ENCODE measurements at places on chromosomes 4 and X. TPM values are rescaled to one million over a fixed set of nuclear protein-coding genes. Genes with fewer than 3 reads are reported as not detected.
A peak's percentile ranks its signal among the peaks of the same experiment; 100 is the strongest.

DNA sequence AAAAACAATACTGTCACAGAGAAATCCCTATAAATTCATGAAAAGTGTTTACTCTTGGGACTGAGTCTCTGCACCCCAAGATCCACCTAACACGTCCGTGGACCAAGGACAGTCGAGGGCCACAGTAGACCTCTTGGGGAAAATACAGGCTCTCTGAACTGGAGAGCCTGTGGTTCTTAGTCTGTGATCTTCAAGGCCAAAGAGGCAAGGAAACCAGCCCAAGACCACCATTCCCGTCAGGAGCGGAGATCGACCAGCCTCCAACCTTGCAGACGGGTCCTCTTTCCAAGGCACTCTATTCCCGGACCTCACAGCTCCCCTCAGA lies 1.6 kb upstream of the APBB2 start:
- DNase-seq = no peak

DNA sequence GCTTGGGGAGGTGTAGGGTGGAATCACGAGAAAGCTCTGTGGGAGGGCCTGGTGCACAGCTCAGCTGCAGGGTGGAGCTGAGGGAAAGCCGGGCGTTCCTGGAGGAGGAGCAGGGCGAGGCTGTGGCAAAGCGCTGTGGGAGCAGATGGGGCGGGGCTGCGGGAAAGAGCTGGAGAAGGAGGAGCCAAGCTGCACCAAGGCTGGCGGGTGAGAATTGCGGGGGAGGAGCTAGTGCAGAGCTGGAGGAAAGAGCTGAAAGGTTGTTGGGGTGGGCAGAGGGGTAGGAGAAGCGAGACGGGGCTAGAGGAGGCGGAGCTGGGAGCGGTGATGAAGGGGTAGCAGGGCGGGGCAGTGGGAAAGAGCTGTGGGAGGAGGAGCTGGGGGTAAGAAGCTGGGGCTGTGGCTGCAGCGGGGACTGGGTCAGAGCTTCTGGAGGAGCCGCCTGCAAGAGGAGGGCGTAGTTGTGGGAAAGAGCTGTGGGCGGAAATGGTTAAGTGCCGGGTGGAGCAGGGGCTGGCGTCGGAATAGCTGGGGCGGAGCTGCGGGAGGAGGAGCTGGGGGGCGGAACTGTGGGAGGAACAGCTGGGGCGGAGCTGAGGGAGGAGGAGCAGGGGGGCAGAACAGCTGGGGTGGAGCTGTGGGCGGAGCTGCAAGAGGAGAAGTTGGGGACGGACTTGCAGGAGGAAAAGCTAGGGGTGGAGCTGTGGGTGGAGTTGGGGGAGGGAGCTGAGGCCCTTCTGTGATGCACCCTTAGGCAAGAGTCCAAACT lies 1.8 kb upstream of the EOLA2 start:
- peak; percentile 91 for DNase-seq

DNA sequence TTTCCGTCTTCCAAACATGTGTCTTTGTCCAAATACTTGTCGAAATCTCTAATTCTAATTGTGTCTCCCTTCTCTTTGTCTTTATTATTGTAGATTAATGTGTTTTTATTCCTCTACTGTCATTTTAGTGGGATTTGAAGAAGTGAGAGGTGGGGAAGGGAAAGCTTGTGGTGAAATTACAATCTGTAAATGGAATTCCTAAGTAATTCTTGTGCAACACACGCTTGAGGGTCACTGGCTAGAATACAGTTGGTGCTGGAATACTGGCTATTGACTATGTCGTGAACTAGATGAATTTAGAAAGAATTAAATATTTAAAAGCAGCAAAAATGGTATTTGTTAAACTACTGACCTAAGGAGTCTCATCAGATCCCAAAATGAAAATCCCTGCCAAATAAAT lies 10.7 kb upstream of the FNIP2 start:
- no peak for DNase-seq

DNA sequence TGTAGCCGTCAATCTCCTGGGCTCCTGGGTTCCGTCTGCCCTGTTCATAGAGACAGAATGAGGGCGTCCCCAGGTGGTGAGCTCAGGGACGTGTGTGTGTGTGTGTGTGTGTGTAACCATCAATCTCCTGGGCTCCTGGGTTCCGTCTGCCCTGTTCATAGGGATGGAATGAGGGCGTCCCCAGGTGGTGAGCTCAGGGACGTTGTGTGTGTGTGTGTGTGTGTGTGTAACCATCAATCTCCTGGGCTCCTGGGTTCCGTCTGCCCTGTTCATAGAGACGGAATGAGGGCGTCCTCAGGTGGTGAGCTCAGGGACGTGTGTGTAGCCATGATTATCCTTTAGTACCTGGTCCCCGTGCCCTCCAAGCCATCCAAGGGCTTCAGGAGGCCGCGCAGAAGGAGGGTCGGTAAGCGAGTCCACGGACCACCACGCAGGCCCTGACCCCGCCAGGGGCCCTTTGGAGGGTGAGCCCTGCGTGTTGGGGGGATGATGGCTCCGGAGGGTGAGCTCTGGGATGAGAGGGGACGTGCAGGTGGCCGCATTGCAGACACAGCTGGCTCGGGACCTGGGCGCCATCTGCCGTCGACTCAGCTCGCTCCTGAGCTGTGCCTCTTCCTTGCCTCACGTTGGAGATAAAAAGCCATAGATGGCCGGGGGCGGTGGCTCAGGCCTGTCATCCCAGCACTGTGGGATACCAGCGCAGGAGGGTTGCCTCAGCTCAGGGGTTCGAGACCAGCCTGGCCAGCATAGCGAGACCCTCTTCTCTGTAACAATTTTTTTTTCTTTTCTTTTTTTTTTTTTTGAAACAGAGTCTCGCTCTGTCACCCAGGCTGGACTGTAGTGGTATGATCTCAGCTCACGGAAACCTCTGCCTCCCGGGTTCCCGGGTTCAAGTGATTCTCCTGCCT lies 5.4 kb upstream of the GTPBP6 start:
- DNase-seq = no peak

- no peak for DNase-seq
Measured at GRCh38 chr4:63169836-63170235, 1239.4 kb downstream of the TECRL start.

- no peak for DNase-seq
Measured at GRCh38 chr4:16916719-16917337, 18.4 kb upstream of the LDB2 start.

DNA sequence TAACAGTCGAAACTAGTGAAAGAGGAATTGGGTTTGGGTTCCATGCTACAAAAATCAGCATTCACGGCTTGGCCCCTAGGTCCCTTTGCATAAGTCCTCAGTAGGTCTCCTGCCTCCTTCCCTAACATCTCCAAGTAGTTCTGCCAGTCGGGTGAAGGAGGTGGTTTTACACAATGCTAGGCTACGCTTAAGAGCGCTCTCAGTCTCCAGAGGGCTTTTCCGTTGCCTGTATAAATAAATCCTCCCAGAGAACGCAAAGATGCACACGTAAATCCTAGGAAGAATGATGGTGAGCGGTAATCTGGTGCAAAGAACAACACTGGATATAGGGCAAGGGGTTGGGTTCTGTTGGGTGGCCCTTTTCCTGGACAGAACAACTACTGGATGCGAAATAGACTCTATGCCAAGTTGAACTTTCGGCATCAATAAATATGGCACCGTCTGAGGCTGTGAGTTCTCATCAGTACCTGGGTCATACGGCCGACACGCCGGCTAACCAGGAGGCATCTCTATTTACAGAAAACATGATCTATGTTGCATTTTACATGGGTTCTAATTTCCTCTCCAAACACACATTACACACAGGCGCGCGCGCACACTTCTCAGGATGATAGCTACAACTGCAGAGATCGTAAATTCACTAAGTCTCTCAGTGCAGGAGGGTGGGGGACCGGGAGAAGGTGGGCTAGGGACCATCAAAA lies 1.3 kb downstream of the CAMK2D start:
- DNase-seq = no peak

DNA sequence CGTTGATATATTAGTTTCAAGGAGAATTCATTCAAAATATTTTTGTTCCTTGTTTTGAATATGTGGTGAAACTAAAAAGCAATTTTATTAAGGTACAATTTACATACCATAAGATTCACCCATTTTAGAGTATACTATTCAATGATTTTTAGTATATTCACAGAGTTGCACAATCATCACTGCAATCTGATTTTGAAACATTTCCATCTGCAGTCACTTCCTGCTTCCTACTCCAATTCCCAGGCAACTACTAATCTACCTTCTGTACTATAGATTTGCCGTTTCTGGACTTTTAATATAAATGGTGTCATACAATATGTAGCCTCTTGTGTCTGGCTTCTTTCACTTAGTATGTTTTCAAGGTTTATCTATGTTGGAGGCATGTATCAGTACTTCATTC lies 71.3 kb downstream of the SLC9A7 start:
- DNase-seq = no peak

- no peak for DNase-seq
Measured at GRCh38 chrX:86133761-86134160, 14.5 kb upstream of the DACH2 start.

- no peak for DNase-seq
Measured at GRCh38 chr4:97103252-97103651, 1040.0 kb downstream of the STPG2 start.

DNA sequence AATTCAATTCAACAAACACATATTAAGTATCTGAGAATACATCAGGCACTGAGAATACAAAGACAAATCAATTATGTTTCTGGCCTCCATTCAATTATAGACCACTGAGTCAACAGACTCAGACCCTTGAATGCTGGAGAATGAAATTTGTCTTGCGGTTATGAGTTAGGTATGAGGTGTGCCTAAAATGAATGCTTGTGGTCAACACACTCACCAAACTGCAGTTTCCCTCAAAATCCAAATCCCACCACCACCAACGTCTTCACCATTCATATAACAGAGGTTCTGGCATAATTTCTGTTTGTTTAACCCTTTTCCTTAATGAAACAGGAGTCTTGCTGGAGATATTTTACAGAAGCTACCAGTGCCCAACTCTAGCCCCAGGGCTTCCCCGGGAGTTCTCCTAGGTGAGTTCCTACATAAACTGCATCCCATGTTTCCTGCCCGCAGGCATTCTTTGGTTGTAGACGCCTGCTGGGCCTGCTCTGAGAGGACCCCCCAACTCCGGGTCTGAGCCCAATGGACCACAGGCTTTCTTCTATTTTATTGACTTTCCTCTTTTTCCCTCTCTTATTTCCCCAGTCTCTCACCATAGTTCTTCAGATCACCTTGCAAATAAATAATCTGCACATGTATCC lies 119.2 kb downstream of the DDX53 start:
- DNase-seq = no peak

DNA sequence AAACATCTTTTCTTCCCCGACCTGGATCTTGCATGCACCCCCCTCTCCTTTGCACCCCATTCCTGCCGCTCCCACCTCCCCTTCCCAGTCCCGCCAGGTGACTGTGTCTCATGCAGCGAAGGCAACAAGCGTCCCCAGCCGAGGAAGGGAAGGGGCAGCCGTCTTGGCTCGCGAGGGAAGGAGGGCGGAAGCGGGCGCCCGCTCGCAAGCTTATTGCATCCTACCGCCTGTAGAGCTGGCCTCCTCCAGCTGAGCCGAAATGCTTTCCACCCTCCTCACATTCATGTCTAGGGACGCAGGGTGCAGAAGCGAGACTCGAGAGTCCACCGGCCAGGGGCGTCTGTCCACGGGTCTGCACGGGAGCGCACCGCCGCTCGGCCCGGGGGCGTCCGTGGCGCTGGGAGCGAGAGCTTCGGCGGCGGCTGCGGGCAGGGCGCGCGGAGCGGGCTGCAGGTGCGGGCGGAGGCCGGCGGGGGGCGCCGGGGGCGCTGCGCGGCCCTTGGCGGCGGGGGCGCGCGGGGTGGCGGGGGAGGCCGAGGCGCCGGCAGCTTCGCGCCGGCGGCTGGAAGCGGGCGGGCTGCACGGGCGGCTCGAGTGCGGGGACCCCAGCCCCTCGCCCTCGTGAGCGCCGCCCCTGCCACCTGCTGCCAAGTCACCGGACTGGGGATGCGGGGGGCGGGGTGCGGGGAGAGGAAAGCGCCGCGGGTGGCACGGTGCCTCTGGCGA lies at the start of gene KCNIP4:
Gene KCNIP4, minus strand, starts transcription at position 426 of the 726 bp plus-strand sequence.
- no peak for DNase-seq

DNA sequence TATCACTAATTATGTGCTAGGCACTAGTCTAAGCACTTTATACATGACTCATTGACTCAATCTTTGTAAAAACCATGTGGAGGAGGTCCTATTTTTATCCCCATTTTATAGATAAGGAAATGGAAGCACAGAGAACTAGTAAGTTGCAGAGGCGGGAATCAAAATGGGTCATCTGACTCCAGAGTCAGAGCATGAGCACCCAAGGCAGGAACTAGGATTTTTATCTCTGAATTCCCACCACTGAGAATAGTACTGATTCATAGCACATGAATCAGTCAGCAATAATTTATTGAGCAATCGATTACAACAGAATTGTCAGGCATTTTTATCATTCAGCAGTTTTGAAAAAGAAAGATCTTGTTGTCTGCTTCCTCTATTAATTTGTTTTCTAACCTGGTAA lies 19.3 kb downstream of the SCARB2 start:
- no peak for DNase-seq

The KCNIP4 gene
- 12.3 TPM for polyA plus RNA-seq

GRCh38 chr4:6200922-6201362 lies 593 bp upstream of the JAKMIP1 start:
- DNase-seq = no peak

The ENPEP gene
- 240 TPM for polyA plus RNA-seq

- DNase-seq = no peak
Measured at GRCh38 chrX:125742811-125743210, 423.1 kb downstream of the TEX13C start.

DNA sequence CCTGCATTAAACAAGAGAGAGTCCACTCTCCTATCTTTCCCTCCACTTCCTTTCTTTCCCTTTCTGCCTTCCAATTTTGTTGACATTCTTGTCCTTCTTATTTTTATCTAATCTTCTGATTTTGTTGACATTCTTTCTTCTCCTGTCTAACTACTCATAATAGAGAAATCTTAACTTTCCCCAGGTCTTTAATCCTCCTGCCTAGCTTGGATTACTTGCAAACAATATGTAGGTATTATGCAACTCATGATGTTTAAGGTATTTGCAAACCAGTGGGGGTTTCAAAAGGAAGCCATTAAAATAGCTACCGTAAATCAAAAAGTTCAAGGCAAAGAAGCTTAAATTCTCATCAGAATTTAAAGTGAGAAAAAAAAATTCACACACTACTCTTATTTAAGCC lies 53.9 kb downstream of the PROM1 start:
- DNase-seq = no peak

The NIPAL1 gene
- polyA plus RNA-seq = 8.8 TPM

The XKRX gene
- 0.39 TPM for polyA plus RNA-seq

GRCh38 chr4:82372517-82373485 lies 990 bp downstream of the HNRNPD start:
- DNase-seq = peak; percentile 68

DNA sequence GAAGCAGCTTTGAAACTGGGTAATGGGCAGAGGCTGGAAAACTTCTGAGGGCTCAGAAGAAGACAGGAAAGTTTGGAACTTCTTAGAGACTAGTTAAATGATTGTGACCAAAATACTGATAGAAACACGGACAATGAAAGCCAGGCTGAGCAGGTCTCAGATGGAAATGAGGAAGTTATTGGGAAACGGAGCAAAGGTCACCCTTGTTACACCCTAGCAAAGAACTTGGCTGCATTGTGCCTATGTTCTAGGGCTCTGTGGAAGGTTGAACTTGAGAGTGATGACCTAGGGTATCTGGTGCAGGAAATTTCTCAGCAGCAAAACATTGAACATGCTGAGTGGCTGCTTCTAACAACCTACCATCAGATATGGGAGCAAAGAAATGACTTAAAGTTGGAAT lies 50.8 kb upstream of the FBXW7 start:
- no peak for DNase-seq

Data from renal cortex interstitium (tissue), 15 donors.